ENCODE measurements at places on chromosomes 7 and 10.

GRCh38 chr7:16083931-16084330 is 337.4 kb downstream of the CRPPA start:
- DNase-seq: no peak

DNA sequence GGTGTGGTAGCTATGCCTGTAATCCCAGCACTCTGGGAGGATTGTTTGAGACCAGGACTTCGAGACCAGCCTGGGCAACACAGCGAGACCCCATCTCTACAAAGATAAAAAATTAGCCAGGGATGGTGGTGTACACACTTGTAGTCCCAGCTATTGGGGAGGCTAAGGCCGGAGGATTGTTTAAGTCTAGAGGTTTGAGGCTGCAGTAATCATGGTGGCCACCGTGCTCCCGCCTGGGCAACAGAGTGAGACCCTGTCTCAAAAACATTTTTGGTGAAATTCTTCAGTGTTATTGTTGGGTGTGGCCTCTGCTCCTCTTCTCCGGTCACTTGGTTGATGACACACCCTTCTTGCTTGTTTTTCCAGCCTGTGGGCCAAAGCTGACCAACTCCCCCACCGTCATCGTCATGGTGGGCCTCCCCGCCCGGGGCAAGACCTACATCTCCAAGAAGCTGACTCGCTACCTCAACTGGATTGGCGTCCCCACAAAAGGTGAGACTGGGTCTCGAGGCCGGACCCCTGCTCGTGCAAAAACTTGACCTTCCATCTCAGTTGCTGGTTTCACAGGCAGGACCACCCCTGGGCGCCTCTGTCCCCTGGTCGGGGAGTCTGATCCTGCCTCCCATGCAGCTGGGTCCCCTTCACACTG is 10.6 kb downstream of the PFKFB3 start:
- DNase-seq: no peak

GRCh38 chr10:124737708-124738107 is 6.5 kb downstream of the FAM53B start:
- peak; percentile 21 for DNase-seq

GRCh38 chr7:2006231-2006771 is 226.4 kb downstream of the MAD1L1 start:
- DNase-seq: no peak

DNA sequence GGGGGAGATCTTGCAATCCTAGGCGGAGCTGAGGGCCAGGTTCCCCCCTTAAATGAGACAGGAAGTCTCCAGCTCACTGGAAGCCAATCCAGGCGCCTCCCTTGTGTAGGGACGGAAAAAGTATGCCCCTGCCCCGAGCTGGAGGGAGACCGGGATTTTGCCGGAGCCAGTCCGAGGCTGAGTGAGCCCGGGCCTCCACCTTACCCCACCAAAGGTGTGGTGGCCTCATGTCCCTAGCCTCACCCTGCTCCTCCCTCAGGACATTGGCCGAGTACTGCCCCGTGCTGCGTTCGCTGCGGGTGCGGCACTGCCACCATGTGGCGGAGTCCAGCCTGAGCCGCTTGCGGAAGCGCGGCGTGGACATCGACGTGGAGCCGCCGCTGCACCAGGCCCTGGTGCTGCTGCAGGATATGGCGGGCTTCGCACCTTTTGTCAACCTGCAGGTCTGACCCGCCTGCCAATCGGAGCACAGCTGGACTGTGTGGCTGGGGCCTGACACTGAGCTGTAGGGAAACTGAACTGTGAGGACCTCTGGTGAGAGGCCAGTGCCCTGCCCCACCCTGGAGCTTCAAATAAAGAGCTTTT is 2.0 kb downstream of the FBXL15 start:
- peak; percentile 75 for DNase-seq

DNA sequence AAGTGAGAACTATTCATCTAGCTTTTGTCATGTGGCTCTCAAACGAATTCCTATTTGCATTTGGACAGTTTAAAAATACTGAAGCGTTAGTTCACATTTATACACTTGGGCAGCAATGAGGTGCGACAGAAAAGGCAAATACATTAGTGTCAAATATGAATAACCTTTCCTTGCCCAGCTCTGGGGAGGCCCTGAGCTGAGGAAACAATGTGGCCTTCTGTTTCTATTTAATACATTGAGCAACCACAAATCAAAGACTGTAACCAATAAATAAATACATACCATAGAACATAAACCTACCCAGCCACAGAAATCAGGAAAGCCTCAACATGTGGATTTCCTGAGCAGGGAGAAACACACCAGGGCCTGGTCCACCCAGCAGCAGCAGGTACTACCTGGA is 585.2 kb downstream of the PARD3 start:
- no peak for DNase-seq

- DNase-seq: no peak
These were observed 129.6 kb downstream of the BICC1 start for GRCh38 chr10:58642283-58642682.

- DNase-seq: no peak
These were observed 80.7 kb downstream of the MMRN2 start for GRCh38 chr10:86876748-86877147.

DNA sequence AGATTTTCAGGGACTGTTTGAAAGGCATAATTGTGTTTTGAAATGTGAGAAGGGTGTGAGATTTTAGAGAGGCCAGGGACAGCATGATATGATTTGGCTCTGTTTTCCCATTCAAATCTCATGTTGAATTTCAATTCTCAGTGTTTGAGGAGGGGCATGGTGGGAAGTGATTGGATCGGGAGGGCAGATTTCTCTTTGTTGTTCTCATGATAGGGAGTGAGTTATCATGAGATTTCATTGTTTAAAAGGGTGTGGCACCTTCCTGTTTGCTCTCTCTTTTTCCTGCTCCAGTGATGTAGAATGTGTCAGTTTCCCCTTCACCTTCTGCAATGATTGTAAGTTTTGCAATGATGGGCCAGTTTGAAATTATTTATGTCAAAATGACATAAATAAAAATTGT is 113.0 kb upstream of the PCDH15 start:
- no peak for DNase-seq

DNA sequence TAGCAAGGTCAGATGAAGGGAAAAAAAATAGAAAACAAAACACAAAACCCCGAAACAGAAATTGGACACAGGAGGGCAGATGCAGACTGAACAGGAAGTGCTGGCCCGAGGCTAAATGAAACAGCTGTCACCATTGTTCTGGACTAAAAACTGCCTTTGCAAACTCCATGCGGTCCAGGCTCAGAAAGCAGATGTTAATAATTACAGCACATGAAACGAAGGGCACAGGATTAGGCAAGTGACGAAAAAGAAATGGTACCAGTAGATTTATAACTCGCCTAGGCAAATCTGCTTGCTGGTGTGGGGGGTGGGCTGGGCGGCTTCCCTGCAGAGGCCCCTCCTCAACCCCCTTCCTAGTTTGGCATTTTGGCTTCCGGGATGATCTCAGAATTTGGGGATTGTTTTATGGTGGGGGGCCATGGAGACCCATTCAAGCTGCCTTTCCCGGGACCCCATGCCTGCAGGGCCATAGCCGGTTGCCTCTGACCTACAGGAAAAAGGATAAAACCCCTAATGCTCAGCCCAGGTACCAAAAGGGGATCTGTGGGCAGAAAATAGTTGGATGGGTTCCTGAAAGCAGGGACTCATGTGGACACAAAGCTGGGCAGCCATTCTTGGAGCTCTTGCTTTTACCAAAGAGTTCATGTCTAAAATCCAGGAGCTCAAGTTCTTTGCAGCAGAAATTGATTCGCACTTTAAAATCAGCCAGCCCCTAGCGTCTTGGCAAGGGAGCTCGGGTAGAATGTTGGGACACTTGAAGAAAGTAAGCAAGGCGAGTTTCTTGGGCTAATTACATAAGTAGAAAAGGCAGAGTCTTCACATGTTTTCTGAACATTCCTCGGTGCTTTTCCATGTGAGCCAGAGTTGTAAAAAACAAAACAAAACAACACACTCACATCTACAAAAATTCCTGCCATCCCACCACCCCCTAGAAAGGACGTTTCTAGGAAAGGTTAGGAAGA is 39.0 kb upstream of the EMX2 start:
- no peak for DNase-seq

- no peak for DNase-seq
These were observed 39.8 kb upstream of the EPC1 start for GRCh38 chr10:32386623-32387260.

- DNase-seq: no peak
These were observed 447.2 kb downstream of the INHBA start for GRCh38 chr7:41255716-41256115.

GRCh38 chr7:347001-347590 is 57.1 kb downstream of the FOXL3 start:
- DNase-seq: no peak

- DNase-seq: no peak
These were observed 2.0 kb downstream of the PRR15 start for GRCh38 chr7:29565634-29565981.

DNA sequence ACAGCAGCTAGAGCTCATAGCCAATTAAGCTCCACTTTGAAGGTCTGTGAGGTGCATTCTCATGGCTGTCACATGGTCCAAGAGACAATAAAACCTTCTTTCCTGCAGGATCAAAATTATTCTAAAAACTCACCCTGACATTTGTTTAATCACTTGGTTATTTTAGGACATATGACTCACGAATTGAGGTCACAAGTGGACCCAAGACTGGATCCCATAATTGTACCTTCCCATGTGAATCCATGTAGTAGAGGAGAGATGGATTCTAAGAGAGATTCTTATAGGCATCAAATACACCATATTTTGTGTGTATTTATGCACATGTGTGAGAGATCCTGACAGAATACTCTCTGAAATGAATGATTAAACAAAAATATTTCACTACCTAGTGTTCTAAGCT is 18.1 kb downstream of the POLR1F start:
- no peak for DNase-seq

DNA sequence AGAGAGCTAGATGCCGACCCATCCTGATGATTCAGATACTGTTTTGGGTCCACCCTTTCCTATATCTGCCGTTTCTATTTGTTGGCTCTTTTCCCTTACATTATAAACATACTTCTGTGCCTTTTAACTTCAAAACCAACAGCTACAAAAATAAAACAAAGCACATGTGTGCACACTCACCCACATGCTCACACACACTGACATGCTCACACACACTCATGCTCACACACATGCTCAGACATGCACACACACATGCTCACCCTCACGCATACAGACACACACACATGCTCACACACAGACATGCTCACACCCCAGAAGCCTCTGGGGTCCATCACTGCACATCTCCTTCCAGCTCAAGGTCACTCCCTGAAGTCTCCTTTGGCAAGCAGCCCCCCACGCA is 88.1 kb downstream of the TCERG1L start:
- no peak for DNase-seq

DNA sequence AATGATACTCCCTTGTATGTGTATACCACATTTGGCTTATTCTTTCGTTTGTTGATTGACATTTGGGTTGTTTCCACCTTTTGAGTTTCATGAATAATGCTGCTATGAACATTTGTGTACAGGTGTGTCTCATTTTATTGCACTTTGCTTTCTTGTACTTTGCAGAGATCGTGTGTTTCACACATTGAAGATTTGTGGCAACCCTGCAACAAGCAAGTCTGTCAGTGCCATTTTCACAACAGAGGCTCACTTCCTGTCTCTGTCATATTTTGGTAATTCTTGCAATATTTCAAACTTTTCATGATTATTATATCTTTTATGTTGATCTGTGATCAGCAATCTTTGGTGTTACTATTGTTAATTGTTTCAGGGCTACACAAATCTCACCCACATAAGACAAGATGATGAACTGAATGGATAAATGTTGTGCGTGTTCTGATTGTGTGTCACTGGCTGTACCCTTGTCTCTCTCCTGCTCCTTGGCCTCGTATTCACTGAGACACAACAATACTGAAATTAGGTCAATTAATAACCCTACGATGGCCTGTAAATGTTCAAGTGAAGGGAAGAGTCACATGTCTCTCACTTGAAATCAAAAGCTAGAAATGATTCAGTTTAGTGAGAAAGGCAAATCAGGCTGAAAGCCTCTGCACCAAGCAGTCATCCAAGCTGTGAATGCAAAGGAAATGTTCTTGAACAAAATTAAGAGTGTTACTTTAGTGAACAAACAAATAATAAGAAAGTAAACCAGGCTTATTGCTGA is 133.6 kb upstream of the JCAD start:
- DNase-seq: no peak

DNA sequence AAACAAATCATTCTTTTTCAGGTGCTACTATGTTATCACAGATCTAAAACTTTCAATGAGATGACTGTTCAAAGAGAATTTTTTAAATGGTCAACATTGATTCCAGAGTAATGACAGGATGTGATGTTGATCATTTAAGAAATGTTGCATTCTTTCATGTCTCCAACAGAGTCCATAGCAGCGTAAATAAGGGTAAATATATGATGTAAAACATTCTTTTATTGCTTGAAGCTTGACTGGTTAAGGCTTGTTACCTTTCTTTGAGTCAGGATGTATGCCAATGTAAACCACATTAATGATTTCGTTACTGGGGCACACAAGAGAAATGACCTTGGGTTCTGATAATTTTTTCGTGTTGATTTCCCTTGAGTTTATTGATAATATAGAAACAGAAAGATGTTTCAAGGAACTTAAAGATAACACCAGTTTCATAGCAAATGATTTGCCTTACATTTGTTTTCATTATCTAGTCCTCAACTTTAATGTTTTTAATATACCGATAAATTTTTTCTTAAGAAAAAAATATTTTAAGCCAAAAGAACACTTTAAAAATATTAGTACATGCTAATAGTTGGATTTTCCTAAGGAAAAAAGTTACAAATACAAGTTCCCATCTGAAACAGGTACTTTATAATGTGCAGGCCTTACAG is 3.5 kb downstream of the STK17A start:
- no peak for DNase-seq

DNA sequence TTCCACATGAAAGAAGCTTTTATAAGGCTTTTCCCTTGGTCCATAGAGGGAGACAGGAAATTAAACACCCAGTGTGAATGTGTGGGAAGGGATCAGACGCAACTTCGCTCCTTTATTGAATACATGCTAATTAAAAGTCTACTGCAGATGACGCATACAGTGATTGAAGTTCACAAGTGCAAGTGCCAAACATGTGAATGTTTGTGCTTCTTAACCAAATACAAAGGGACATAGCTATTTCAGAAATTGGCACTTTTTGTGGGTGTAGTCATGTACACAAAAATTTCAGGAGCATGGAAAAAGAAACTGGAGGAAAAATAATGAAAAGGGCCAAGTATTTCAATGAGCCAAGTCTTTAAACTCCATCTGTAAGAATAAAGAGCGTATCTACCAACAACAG is 283.7 kb downstream of the SKAP2 start:
- no peak for DNase-seq

Measured in stimulated activated CD8-positive, alpha-beta memory T cell treated with anti-CD3 and anti-CD28 coated beads, Interleukin-4, amount 100 ng/mL, for 48 hours (primary cell).